ENCODE measurements at places on chromosomes 13 and 19.

- peak; percentile 64 for DNase-seq
These were observed 2.1 kb downstream of the MAST1 start for GRCh38 chr19:12840091-12841079.

DNA sequence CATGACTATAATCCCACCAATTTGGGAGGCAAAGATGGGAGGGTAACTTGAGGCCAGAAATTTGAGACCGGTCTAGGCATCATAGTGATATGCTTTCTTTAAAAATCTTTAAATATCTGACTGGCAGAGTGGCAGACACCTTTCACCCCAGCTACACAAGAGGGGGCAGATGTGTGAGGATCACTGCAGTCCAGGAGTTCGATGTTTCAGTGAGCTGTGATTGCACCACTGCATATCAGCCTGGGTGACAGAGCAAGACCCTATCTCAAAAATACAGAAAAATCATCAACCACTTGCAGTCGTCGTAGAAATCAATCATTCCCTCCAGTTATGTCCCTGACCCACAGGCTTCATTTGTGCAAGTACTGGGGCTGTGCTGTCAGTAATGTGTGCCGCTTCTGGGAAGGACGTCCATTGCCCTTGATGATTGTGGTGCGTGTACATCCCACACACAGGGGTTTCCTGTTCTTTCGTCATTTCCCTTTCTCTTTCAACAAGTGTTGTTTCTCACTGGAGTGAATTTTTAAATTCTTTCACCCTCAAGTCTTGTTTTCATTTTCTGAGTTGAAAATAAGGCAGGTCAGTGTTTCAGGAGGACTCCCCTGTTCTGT is 1.4 kb downstream of the LGALS14 start:
- peak; percentile 29 for DNase-seq

DNA sequence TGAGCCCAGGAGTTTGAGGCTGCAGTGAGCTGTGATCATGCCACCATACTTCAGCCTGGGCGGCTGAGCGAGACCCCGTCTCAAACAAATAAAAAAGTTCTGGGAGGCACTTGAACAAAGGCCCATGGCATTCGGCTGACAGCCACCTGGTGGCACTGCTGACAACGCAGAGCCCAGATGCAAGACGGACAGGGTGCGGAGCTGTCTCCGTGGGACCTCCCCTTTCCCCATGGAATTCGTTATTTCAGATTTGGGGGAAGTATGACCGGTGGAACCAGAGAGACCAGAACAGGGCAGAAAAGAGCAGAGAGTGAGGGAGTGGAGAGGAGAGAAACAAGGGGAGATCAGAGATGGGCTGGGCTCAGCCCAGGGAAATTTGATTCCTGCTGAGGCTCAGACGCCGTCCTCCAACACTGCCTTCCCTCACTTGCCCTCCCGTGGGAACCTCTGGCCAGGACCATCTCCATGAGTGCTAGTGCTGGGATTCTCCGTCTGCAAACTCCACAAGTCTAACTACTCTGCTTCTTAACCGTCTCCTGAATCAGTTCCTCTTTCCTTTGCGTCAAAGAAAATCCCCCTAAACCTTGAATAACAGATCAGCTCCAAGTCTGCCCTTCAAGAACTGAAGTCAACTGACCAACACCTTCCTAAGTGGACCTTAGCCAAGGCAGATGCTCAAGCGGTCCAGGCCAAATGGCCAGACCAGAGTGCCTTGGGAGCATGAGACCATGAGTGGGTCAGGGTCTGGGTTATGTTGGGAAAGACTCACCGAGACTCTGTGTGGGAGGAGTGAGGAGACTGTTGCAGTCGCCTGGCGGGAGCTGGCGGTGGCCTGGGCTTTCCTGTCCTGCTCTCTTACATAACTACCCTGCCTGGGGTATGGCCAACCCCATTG is 11.9 kb upstream of the ATF5 start:
- no peak for DNase-seq

DNA sequence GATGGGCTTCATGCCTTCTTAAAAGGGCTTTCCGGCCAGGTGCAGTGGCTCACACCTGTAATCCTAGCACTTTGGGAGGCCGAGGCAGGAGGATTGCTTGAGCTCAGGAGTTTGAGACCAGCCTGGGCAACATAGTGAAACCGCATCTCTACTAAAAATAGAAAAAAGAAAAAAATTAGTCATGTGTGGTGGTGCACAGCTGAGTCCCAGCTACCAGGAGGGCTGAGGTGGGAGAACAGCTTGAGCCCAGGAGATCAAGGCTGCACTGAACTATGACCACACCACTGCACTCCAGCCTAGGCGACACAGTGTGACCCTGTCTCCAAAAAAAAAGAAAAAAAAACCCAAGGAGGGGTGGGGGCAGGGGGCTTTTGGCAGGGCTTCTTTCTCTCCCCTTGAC is 7.2 kb downstream of the CARS2 start:
- DNase-seq = peak; percentile 5

DNA sequence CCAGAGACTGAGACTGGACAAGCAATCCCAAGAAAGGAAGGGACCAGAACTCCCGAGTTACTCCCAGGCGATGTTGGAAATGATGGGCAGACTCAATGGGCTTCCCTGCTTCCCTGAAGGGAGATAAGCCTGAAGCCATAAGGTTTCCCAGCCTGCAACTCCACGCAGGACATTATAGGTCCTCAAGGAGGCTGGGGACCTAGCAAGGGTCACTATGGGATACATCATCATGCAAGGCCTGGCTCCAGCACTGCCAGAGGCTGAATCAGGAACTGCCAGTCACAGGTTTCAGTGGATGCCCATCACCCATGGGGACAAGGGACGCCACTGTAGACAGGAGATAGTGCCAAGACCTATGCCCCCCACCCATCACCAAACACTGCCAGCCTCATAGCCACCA is 338.7 kb downstream of the IRS2 start:
- no peak for DNase-seq

DNA sequence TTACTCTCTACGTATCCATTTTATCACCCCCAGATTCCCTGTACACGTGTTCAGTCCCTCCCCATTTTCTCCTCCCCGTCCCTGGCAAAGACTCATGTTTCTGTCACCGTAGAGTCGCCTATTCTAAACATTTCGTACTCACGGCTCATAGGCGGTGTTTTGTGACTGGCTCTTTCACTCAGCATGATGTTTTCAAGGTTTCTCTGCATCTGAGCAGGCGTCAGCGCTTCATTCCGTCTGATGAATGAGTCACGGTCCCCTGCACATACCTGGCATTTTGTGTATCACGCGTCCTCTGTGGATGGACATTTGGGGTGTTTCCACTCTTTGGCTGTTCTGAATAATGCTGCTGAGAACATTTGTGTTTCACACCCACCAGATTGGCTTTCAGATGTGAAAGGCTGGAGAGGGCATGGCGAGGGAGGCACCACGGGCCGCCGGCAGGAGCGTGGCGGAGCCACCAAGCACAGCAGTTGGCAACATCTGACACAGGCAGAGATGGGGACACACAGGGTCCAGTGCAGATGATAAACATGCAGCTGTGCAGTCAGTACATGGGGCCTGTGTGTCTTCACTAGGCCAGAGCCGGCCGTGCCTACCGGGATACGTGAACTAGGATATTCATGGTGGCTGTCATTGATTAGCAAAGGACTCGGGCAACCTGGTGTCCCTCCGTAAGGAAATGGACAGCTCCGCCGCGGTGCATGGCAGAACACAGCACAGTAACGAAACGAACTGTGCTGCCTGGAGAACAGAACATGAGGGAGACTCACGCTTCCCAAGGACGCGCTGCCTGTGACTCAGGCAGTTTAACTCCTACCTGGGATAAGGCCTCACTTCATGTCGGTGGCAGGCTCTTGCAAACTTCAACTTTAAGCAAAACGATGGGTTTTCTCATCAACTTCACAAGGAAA is 117.2 kb downstream of the ATP11A start:
- no peak for DNase-seq

- no peak for DNase-seq
These were observed 668.1 kb downstream of the SLITRK5 start for GRCh38 chr13:88339271-88339741.

DNA sequence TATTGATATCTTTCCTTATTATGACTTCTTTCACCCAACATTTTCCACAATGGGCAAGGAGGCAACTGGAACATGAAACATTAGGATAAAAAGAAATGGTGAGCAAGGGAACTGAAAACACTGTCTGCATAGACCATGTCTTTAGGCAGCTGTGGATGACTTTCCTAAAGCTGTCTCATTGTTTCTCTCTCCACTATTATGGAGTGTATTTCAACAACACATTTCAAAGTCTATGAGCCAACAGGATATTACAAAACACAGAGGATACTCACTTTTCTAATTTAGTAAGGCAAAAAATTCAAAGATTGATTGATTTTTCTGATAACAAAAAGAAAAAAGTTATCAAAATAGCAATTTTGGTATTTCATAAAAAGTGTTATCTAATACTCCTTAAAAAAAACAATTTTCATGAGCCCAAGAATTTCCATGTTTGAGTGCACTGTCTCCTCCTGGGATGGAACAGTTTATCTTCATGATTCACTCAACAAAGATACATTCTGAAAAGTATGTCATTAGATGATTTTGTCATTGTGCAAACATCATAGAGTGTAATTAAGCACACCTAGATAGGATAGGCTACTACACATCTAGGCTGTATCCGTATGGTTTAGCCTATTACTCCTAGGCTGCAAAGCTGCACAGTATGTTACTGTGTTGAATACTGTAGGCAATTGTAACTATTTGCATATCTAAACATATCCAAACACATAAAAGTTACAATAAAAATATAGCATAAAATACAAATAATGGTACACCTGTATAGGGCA is 1568.4 kb downstream of the SLITRK5 start:
- DNase-seq = no peak

DNA sequence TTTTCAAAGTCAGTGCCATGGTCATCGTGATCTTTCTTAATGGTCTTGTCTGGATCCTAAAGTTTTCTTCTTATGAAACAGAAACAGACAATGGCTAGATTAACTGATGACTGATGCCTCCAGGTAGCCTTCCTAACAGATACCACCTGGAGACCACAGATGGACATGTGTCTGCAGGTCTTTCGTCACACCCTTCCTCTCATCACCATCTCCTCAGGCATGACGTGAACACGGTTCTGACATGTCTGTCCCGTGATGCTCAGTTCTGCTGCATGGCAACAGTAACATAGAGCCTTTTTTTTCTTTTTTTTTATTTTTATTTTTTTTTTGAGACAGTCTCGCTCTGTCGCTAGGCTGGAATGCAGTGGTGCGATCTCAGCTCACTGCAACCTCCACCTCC is 13.1 kb upstream of the LAMP1 start:
- no peak for DNase-seq

GRCh38 chr13:45584816-45585215 is 30.7 kb downstream of the ERICH6B start:
- no peak for DNase-seq

DNA sequence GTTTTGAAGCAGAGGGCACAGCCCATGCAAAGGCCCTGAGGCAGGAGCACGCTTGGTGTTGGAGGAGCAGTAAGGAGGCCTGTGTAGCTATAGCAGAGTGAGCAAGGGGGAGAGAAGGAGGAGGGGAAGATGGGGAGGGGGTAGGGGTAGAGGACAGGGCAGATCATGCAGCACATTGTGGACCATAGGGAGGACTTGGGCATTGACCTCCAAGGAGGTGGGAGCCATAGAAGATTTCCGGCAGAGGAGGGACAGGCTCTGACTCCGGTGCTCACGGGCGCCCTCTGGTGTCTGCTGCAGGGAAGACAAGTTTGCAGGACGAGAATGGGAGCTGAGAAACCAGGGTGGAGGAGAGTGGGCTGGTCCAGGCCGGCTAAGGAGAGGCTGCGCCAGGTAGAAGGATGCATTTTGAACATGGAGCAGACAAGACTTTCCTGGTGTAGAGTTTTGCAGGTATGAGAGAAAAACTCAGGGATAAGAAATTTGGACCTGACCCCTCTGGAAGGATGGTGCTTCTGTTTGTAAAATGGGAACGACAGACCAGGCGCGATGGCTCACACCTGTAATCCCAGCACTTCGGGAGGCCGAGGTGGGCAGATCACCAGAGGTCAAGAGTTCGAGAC is 13.7 kb upstream of the CREB3L3 start:
- DNase-seq = peak; percentile 89

DNA sequence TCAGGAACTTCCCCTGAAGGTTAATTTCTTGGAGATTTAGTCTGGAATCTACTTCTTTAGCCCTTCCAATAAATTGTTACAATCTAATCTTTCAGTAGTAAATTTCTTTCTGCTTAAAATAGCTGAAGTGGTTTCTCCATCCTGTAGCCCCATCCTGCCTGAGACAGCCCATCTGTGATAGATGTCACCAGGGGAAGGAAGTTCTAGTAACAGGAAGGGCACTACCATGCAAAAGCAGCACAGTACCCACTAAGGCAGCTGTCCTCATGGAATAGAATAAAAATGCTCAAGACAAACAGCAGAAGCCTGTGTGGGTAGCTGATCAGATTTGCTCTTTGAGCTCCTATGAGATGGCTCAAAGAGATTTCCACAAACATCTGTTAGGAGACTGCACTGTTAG is 1036.5 kb downstream of the SLITRK5 start:
- no peak for DNase-seq

- no peak for DNase-seq
These were observed 15.1 kb upstream of the ZNF599 start for GRCh38 chr19:34788074-34788473.

GRCh38 chr19:49058562-49058961 is 1.0 kb upstream of the CGB7 start:
- no peak for DNase-seq

DNA sequence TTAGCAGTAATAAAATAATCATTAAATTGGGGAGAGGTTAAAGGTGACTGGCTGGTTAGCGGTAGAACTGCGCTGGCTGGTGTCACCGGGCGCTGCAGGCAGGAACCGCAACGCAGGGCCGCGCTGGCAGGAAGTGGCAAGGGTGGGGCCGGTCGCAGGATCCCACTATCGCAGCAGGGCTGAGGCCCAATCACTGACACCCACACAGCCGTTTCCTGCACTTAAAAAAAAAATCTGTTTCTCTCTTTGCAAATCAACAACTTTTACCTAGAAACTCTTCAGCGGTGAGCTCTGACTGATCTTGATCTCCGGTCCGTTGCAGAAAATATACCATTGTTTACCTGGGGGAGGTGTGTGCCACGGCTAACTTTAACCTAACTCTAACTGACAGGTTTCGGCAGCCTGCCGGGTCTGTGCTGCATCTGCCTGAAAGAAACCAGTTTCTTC is 46.9 kb downstream of the KLF2 start:
- peak; percentile 96 for DNase-seq

- DNase-seq = no peak
These were observed 564.5 kb downstream of the FGF9 start for GRCh38 chr13:22235285-22235949.

GRCh38 chr19:18364826-18365528 is 21.0 kb upstream of the GDF15 start:
- DNase-seq = no peak

- DNase-seq = no peak
These were observed 49.4 kb downstream of the FAM124A start for GRCh38 chr13:51271528-51272085.

GRCh38 chr19:5864725-5865486 is 5.4 kb downstream of the FUT5 start:
- no peak for DNase-seq

GRCh38 chr13:53092931-53093330 is 64.3 kb downstream of the OLFM4 start:
- no peak for DNase-seq

All from activated CD4-positive, alpha-beta memory T cell treated with anti-CD3 and anti-CD28 coated beads, Interleukin-2, amount 10 ng/mL, durations not matched to agents 7 days and 5 days (primary cell).